ENCODE measurements at places on chromosomes 4 and X.

DNA sequence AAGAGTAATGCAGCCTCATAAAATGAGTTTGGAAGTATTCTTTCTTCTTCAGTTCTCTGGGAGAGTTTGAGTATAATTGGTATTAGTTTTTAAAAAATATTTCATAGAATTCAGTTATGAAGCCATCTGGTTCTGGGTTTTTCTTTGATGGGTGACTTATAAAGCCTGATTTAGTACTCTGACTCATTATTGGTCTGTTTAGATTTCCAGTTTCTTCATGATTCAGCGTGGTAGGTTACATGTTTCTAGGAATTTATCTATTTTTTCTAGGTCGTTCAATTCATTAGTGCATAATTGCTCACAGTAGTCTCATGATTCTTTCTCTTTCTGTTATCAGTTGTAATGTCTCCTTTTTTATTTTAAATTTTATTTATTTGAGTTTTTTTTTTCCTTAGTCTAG lies 111.2 kb downstream of the CEP44 start:
- DNase-seq = no peak

- DNase-seq = no peak
Observed at GRCh38 chrX:10199212-10199611, 42.4 kb downstream of the CLCN4 start.

- no peak for DNase-seq
Observed at GRCh38 chr4:24774452-24774851, 20.9 kb upstream of the SOD3 start.

- no peak for DNase-seq
Observed at GRCh38 chr4:99724067-99724466, 66.4 kb upstream of the C4orf54 start.

DNA sequence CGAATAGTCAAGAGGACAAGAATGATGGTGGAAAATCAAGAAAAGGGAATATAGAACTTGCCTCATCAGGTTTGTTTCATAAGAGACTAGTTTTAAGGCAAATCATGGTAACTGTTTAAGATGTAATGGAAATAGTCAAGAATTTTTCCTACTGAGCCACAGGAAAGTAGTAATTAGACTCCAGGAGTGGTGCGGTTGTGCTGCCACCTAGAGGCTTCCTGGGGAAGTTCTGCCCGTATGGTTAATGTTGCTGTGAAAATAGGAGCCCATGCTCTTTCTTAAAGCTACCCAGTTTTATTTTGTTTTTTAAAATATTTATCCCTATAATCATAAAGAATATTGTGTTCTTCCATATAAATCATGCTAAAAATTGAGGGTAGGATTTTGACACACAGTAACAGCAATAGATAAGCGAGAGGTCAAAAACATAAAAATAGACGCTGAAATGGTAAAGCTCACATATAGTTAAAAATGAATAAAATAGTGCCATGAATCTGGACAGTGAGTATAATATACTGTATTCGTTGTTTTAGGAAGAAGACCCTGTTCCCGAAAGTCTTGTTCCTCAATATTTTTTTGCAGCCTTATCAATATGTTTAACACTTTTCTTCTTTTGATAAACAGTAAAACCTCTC lies 87.0 kb downstream of the PHOX2B start:
- peak; percentile 48 for DNase-seq

GRCh38 chr4:79913581-79913980 lies 159.4 kb downstream of the ANTXR2 start:
- no peak for DNase-seq

DNA sequence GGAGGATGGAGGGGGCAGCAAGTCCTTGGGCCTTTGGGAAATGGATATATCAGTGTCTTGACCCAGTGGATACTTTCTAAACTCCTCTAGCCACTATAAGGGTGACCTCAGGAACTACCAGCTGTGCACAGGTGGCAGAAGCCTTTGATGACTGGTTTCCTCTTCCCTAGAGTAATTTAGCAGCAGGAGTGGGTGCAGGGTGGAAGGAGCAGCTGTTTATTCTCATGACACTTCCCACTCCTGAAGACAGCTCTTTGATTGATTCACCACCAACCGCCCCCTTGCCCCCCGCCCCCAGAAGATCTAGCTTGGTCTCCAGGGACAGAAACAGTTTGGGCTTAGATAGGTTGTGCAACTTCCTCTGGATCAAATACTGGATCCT lies 63.0 kb downstream of the GPC3 start:
- DNase-seq = no peak

DNA sequence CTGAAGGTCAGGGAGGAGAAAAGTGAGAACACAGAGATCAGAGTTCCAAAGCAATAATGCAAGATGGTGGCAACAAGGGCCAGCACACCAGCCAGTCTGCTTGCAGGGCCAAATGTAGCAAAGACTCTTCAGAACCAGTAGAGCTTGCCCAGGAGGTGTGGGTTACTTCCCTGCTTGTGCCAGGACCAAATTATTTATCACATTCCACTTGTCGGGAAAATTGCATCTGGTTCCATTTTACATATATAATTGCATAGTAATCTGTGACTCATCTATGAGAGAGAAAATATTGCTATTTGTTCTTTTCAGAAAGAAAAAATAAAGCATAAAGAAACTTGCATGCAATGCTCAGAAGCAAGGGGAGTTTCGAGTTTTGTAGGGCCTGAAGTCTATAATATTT lies 41.4 kb downstream of the MAML3 start:
- no peak for DNase-seq

GRCh38 chrX:150361070-150361776 lies 1.9 kb upstream of the MAMLD1 start:
- no peak for DNase-seq

GRCh38 chr4:1369479-1370079 lies 22.6 kb downstream of the UVSSA start:
- DNase-seq = no peak

DNA sequence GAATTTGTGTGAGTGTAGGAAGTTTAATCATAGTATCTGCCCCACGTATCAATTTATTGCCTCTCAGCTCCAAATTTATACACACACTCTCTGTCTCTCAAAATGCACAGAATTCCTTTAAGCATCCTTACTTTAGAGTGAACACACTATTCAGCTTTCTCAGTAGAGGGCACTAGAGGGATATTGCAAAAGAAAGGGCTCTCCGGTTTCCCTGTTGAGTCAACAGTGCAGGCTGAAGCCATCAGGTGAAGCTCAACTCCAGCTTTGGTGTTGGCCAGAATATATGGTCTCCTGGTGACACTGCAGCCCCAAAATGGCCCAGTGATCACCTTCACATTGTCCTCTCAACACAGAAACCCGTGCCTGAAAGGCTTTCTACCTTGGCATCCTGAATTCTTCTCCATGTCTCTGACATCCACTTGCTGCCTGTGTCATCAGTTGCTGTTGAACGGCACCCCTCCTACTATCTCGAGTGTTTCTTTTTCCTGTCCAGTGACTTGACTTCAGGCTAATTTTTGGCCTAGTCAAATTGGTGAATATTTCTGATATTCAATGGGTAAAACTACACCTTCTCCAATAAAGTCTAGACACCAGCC lies 670.5 kb downstream of the GABRG1 start:
- no peak for DNase-seq

- no peak for DNase-seq
Observed at GRCh38 chr4:188117631-188118324, 8.4 kb upstream of the TRIML2 start.

- DNase-seq = no peak
Observed at GRCh38 chr4:60683973-60684372, 516.2 kb upstream of the ADGRL3 start.

- no peak for DNase-seq
Observed at GRCh38 chr4:183149616-183150539, 50.8 kb downstream of the WWC2 start.

DNA sequence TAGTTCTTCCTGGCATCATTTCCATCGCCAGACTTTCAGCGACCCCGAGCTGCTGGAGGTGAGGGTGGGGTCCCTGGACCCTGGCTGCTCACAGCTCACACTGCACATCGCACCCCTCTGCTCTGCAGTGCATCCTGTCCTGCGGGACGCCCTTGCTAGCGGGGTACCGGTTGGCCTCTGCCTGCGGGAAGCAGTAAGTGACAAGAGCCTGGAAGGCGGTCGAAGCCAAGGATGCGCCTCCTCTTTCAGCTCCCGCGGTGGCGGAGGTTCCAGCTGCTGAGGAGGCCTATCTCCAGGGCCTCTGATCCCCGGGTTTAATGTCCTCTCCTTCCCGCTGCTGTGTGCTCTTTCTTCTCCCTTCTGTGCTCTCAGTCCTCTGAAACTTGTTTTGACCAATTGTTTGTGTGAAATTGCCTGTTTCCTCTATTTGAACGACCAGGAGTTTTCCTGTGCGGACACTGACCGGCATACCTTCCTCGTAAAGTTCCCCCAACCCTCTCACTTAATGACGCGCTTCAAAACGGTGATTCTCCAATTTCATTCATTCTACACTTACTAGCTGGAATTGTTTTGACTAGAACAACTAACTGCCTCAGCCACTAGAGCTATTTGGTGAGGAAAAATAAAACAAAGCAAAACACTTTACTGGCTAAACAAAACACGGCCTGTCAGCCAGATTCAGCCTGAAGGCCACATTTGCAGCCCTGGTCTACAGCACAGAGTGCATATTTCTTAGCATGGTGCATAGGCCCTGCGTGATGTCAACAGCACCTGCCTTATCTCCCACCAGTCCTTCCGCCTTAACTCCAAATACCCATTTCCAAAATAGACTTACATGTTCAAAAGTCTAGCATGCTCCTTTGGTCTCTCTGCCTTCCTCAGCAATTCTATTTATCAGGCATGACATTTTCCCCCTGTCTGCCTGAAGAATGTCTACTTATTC lies 28.0 kb downstream of the MGAT4D start:
- no peak for DNase-seq

DNA sequence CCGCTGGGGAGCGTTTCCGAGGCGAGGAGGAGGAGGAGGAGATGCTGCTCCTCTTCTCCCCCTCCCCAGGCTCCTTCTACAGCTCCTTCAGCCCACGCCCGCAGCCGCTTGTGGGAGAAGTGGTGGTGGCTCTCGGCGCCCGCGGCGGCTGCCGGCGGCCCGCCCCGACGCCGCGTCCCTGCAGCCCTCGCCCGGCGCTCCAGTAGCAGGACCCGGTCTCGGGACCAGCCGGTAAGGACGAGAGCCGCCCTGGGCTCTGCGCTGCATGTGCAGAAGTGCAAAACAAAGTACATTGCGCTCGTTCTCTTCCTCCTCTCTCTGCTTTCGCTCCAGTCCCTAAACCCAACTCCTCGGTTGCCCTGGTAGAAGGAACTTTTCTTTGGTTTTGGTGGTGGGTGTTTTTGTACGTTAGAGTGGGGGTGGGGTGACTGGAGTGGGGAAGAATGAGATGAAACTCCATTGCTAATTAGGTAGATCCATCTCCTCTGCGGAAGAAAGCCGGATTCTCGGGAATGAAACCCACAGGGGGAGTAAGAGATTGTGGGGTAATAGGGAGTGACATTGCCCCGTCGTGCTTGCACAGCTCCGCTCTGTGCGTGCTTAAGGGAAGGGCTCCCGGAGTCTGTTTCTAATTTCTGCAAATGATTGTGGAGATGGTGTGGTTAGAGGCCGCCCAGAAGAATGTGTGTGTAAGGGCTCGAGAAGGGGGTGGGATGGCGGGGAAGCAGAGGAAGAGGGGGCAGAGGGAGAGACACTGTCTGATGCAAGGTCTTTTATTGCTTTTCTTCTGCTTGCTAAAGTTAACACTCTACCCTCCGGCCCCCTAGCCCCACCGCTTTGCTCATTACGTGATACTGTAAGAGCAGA lies 677 bp downstream of the PTPN13 start:
- no peak for DNase-seq

- no peak for DNase-seq
Observed at GRCh38 chr4:1855333-1856070, 454 bp downstream of the LETM1 start.

DNA sequence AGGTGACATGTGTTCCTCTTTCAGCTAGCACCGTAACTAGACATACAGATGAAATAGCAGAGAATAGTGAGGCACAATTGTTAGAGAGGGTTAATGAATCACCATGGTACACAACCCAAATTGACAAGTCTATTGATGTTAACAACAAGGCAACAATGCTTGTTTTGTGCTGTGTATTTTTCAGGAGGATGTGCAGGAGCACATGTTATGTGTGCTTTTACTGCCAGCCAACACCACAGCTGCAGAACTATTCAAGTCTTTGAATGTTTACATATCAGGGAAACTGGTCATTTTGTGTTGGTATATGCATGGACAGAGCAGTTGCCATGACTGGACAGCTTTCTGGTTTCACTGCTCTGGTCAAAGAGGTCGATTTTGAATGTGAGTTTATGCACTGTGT lies 32.8 kb downstream of the STBD1 start:
- no peak for DNase-seq

GRCh38 chrX:54492340-54492739 lies 3.7 kb downstream of the FGD1 start:
- no peak for DNase-seq

DNA sequence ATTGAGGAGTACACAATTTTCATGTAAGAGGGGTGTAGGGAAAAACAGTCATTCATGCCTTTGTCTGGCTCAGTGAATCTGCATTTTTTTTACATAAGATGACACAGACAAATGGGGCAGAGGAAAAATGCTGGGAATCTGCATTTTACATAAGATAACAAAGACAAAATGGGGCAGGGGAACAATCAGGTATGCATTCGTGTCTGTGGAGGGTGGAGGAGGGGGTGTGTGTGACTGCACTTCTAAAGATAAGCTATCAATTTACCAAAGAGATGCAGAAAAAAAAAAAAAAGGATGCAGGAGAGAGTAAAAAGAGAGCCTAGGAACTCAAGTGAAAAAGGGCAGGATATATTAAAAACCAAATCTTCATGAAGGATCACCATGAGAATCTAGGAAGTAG lies 637.4 kb downstream of the ZNF674 start:
- DNase-seq = no peak

DNA sequence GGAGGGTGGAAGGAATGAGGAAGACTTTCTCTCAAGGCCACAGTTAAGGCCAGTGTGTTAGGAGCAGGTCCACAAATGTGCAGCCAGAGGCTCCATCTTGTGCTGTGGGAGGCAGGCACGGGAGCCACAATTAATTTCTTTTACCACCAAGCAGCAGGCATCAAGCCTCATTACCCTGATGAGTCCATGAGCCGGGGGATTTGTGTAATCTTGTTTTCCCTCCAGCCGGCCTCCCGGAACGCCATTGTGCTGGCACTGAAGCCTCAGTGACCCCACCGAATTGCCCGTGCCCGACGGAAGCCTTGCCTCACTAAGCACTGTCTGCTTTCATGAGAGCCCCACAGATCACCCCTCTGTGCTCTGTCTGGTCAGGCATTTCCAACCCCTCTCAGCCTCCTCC lies 154.7 kb upstream of the STX18 start:
- DNase-seq = no peak

Data from glomerular endothelial cell (primary cell).